ENCODE measurements at places on chromosomes 12 and 14.
A peak's percentile ranks its signal among the peaks of the same experiment; 100 is the strongest.

- DNase-seq, result no peak
Measured at GRCh38 chr14:105193916-105194782, 13.0 kb upstream of the NUDT14 start.

DNA sequence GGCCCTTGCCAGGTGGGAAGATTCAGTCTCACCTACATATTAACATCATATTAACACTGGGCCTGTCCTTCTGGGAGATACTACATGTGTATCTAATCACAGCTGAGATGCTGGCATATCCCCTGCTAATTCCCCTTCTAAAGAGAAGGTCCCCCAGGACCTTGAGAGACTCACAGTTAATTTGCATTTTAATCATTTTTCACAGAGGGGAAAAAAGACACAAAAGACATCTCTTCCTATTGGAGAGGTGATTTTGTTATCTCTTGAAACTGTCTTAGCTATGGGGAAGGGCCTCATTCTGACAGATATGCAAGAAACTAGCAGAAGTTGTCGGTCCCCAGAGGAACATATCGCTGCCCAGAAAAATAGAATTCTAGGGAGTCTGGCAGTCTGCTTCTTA lies 7.5 kb downstream of the C14orf132 start:
- DNase-seq, result no peak

- no peak for DNase-seq
Measured at GRCh38 chr12:20260851-20261250, 107.5 kb upstream of the PDE3A start.

DNA sequence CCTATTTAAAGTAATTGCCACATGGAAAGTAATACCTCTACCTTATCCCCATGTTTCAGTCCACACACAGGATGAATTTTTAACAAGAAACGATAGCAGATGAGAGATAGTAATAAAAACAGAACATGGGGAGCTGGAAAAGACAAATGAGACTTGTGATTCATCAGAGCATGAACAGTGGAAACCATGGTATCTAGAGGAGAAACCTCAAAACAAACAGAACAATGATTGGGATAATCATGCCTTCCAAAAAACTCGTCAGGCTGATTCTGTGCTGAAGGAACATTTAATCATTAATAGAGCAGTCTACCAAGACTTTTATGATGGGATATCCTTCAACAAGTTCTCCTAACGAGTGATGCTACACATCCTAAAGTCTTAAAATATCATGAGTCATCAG lies 1390.7 kb downstream of the FSCB start:
- no peak for DNase-seq

DNA sequence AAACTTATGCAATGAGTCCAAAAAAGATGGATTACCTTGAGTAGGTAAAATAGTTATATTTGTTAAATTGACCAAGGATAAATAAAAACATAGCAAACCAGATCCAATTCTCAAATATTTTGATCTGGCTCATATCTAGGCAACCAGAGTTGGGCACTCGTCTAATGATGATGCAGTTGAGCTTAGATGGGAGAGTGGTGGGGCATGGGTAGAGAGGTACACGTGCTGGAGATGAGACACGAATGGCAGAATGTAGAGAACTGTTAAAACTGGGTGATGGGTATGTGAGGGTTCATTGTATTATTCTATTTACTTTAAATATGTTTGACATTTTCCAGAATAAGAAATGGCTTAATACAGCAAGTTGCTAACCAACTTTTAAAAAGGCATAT lies 7.6 kb upstream of the RNF34 start:
- DNase-seq, result no peak

- no peak for DNase-seq
Measured at GRCh38 chr12:53670308-53670707, 5.6 kb downstream of the ATP5MC2 start.

- no peak for DNase-seq
Measured at GRCh38 chr12:44077294-44077693, 241.4 kb downstream of the TMEM117 start.

GRCh38 chr12:86233126-86233525 lies 23.1 kb downstream of the MGAT4C start:
- no peak for DNase-seq

DNA sequence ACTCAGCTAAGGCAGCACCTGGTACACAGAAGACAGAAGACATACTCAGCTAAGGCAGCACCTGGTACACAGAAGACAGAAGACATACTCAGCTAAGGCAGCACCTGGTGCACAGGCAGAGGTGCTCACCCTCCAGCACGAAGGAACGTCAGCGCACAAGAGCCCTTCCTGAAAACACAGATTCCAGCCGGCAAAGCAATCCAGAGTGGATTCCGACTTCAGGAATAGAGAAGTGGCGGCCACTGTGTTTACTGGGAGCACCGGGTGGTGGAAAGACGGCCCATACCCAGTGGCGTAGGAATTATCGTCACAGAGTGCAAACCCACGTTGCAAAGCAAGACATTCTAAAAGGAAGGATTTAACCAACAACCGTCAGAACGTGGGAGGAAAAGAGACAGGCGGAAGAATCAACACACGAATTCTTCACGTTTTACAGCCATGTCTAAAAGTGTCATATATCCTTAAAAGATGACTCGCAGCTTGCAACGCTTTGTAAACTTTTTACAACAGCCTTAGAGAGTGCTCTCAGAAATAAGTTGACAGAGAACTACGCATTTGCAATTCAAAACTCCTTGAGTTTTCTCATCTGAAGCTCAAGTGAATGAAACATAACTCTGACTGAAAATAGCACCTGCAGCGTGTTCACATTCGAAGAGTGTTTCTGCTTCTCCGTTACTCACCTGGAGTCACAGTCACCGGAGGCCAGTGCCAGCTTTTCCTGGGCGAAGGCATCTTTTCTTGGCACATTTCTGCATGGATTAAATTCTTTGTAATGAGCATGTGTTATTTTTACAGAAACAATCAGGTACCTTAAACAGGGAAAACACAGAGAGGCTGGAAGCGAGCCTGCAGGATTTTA lies 55.8 kb upstream of the GALNT9 start:
- no peak for DNase-seq

- DNase-seq, result peak; percentile 42
Measured at GRCh38 chr12:123389560-123390351, 5.8 kb downstream of the KMT5A start.

GRCh38 chr12:47276621-47277309 lies 197.0 kb upstream of the AMIGO2 start:
- DNase-seq, result peak; percentile 80

DNA sequence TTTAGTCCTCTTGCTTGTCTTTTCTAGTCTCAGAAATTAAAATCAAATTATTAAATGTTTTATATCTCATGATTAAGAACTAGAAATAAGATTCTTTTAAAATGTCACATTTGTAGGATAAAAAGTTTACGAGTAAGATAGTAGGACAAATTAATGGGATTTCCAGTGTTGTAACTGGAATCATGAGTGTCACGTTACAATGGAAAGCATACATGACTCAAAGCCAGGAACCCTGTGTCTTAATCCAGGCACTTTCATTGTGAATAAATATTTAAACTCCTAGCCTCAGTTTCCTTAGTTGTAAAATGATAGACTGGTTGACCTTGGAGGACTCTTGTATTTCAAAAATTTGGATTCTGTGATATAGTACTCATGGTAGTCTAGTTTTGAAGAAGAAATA lies 84.9 kb downstream of the MIA2 start:
- no peak for DNase-seq

- no peak for DNase-seq
Measured at GRCh38 chr12:109239691-109240090, 69.4 kb downstream of the FOXN4 start.

DNA sequence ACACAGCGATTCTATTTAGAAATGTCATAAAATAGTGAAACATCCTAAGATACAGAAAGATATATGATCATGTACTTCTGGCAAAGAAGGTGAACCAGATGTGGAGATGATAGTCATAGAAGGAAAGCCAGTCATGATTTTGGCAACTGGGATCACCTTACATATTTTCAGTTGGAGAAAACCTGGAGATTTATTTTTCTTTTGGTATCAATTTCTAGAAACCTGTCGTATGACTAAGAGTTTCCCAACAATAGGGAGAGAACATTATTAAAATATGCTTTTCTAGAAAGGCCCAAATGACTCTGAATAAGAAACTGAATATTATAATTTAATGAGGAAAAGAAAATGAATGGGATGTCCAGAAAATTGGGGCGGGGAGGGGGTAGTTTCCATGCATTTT lies 396.4 kb downstream of the ZFP36L1 start:
- DNase-seq, result no peak

GRCh38 chr12:80769553-80770140 lies 52.9 kb downstream of the MYF5 start:
- no peak for DNase-seq

DNA sequence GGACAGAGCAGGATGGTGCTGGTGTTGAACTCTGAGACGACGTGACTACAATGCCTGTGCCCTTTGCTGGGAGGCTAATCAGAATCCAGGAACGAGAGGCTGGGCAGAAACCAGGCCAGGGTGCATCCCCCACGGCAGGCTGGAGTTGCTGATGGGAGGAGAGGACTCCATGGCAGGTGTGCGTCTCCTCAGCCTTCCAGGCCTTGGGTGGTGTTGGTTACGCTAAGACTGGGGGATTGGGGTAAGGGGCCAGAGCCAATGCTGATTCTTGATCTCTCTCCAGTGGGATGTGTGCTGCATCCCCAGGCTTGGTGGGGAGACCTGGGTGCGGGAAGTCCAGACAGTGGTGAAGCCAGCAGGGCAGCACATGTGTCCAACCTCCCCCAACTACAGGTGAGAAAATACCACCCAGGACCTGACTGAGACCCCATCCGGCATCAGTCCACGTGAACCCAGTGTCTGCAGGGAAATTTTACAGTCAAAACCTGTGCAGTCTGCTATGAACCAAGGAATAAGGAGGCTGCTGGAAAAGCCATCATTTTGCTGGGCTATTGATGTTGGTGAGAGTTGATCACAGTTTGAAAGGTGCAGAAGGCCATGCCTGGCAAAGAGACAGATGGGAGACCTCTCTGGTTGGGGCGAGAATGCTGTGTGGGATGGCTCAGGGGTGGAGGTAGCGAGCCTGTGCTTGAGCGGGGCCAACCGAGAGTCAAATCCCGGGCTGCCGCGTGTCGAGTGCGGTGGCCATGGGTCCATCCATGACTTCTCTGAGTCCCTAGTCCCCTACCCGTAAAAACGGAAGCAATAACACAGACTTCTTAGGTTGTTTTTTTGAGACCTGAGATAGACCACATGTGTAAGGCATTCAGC lies 89.8 kb downstream of the NTF3 start:
- DNase-seq, result no peak

- DNase-seq, result no peak
Measured at GRCh38 chr14:36785511-36785910, 123.9 kb downstream of the PAX9 start.

DNA sequence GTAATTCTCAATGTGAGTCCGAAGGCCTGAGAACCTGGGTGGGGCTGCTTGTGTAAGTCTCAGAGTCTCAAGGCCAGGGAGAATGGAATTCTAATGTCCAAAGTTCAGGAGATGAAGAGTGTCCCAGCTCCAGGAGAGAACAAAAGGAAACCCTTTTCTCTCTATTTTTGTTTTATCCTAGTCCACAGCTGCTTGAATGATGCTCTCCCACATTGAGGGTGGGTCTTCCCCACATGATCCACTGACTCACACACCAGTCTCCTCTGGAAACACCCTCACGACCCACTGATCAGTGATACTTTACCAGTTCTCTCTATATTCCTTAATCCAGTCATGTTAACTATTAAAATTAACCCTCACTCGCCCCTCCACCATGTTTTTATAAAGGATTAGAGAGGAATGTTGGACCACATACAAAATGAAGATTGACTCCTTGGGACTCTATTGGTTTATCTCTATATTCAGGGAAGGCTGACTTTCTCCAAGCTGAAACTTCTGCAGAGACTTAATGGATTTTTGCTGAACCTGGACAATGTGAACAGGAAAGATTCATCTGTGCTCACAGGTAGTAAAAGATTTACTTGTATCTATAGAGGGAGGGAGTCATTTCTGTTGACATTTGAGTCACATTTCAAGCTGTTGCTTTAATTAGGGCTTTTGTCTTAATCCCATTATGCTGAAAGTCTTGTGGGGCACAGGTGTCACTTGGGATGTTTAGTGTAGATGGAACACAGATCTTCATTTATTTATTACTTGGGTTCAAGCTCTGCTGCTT lies 1061.0 kb upstream of the TMEM132C start:
- DNase-seq, result no peak

- DNase-seq, result no peak
Measured at GRCh38 chr12:126535971-126536370, 1470.7 kb downstream of the AACS start.

DNA sequence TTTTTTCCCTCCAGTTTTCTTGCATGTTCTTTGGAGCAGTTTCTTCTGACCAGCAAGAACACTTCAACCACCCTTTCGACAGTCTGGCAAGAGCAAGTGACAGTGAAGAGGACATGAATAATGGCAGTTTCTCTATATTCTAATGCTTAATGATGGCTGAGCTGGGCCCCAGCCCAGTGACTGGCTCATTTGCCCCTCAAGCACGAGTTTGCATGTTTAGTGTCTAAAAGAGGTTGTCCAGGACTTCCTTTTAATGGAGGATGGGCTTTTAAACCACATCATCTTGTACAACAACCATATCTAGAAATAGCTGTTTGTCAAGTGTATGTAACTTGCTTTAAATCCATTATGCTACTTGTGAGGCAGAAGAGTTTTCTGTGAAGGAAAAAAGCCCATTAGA lies 28.4 kb downstream of the RAD9B start:
- DNase-seq, result no peak

DNA sequence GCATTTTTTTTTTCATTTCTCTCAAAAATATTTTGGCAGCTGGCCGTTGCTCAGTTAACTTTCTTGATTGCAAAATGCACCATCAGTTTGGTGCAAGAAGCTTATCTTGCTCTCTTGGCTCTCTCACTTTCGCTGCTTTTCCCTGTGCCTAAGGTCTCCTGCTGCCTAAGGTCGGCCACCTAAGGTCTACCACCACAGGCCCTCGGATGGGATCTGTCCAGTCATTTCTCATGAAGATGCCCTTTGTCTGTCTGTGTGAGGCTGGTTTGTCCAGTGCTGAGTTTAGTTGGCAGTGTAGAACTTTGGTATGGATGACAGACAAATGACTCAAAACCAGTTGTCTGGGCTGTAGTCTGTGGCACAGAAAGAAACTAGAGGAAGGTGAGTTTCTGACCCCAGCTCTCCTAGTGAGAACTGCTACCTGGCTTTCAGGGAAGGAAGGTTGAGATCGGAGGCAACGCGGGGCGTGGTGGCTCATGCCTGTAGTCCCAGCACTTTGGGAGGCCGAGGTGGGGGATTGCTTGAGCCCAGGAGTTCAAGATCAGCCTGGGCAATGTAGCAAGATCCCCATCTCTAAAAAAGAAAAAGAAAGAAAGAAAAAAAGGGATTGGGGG lies 2.6 kb downstream of the MLXIP start:
- no peak for DNase-seq
